IMR-90 (cell line): ENCODE measurements at places on chromosomes 16 and 17. TPM values are rescaled to one million over a fixed set of nuclear protein-coding genes. Genes with fewer than 3 reads are reported as not detected.

PRR29 gene
- under 0.01 TPM in 1 of 2 replicates, not detected in the other for total RNA-seq

MYH10 gene
- 95.2 and 102 TPM in 2 replicates for total RNA-seq

SLC5A11 gene
- total RNA-seq: under 0.01 TPM in 1 of 2 replicates, not detected in the other

KLHL10 gene
- total RNA-seq: under 0.01 and 0.18 TPM in 2 replicates

SAP30BP gene
- 70.4 and 82.5 TPM in 2 replicates for total RNA-seq

KRT39 gene
- not detected in 2 replicates for total RNA-seq

SLFN13 gene
- total RNA-seq: 2.5 and 3.9 TPM in 2 replicates

SLC6A2 gene
- total RNA-seq: not detected in 2 replicates

ODAD4 gene
- total RNA-seq: 0.54 and 0.56 TPM in 2 replicates

HOXB1 gene
- not detected in 2 replicates for total RNA-seq

IL21R gene
- total RNA-seq: 0.72 and 0.83 TPM in 2 replicates
